Heart right ventricle (tissue), 16 donors: ENCODE measurements at places on chromosomes 4 and X. TPM values are rescaled to one million over a fixed set of nuclear protein-coding genes. Genes with fewer than 3 reads are reported as not detected.

TCEAL4 gene
- 106 TPM for polyA plus RNA-seq

DNA sequence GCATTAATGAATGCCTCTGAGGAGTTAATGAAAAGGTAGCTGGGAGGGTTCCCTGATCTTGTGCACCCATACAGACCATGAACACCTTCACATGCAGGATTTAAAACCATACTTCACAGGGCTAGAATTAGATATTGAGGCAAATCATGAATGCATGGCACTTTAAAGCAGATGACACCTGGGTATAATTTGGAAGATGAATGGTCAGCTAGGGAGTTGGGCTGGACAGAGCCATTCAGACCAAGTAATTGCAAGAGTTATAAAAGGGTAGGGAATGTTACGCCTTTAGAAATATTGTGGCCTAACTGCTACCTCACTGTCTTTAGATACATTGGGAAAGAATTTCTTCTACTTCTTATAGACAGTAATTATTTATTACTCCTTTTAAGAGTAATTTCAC is 89.1 kb upstream of the ZNF827 start:
- H3K4me1 ChIP-seq, result no peaks in the 10 kb centered on the region
- no peak overlapping the region for H3K27ac ChIP-seq
- H3K36me3 ChIP-seq, result no peaks in the 10 kb centered on the region
- no peak for DNase-seq
- peaks cover 4% of the 10 kb centered on the region for H3K27me3 ChIP-seq

- DNase-seq, result no peak
- H3K4me3 ChIP-seq, result no peak overlapping the region
- H3K27me3 ChIP-seq, result no peaks in the 10 kb centered on the region
- H3K4me1 ChIP-seq, result no peaks in the 10 kb centered on the region
- H3K36me3 ChIP-seq, result no peaks in the 10 kb centered on the region
Observed at GRCh38 chr4:78951862-78952472, 12.7 kb upstream of the PAQR3 start.

GRCh38 chr4:147779451-147779850 is 47.6 kb downstream of the ARHGAP10 start:
- peaks cover 47% of the 10 kb centered on the region for H3K4me1 ChIP-seq
- no peaks in the 10 kb centered on the region for H3K36me3 ChIP-seq
- no peak overlapping the region for H3K4me3 ChIP-seq
- H3K27me3 ChIP-seq, result no peaks in the 10 kb centered on the region

GRCh38 chrX:12955882-12956703 is 18.8 kb upstream of the TMSB4X start:
- H3K4me1 ChIP-seq, result peaks cover 70% of the 10 kb centered on the region

DNA sequence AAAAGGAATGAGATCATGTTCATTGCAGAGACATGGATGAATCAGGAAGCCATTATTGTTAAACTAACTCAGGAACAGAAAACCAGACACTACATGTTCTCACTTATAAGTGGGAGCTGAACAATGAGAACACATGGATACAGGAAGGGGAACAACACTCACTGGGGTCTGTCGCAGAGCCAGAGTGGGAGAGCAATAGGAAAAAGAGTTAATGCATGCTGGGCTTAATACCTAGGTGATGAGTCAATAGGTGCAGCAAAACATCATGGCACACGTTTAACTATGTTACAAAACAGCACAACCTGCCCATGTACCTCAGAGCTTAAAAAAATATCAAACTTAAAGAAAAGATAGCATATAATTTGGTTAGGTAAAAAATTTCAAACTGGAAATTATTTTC is 281.4 kb downstream of the PABPC4L start:
- no peaks in the 10 kb centered on the region for H3K27me3 ChIP-seq
- no peak overlapping the region for H3K27ac ChIP-seq
- H3K4me3 ChIP-seq, result no peak overlapping the region
- no peaks in the 10 kb centered on the region for H3K36me3 ChIP-seq
- H3K4me1 ChIP-seq, result no peaks in the 10 kb centered on the region

- DNase-seq, result no peak
- H3K4me3 ChIP-seq, result no peak overlapping the region
- H3K36me3 ChIP-seq, result no peaks in the 10 kb centered on the region
- H3K27me3 ChIP-seq, result no peaks in the 10 kb centered on the region
- H3K4me1 ChIP-seq, result no peaks in the 10 kb centered on the region
Observed at GRCh38 chr4:86155766-86156165, 204.1 kb downstream of the MAPK10 start.
